Pulmonary artery endothelial cell (primary cell): ENCODE measurements at places on chromosomes 7 and 10.
A peak's percentile ranks its signal among the peaks of the same experiment; 100 is the strongest.

DNA sequence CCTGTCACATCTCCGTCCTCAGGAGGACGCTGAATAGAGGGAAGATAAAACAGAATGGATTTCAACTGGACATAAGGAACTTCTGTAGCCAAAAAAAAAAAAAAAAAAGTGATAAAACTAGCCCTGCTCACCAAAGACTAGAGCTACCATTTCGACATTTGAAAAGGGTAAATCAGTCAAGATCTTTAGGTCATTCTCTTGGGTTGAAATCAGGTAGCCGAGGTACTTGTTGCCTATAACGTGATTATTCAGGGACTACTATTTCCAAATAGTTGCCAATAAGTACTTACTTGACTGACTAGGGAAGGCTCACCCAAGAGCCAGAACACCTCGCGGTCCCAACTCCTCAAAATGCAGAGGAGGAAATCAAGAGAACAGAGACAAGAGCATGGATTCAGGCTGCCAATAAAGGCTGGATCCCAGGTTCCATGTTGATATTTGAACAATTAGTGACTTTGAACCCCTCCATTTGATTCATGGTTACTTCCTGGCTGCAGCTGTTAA lies 2.0 kb downstream of the RHEB start:
- no peak for DNase-seq

GRCh38 chr7:105210721-105211205 lies 178.0 kb downstream of the SRPK2 start:
- peak; percentile 17 for DNase-seq

DNA sequence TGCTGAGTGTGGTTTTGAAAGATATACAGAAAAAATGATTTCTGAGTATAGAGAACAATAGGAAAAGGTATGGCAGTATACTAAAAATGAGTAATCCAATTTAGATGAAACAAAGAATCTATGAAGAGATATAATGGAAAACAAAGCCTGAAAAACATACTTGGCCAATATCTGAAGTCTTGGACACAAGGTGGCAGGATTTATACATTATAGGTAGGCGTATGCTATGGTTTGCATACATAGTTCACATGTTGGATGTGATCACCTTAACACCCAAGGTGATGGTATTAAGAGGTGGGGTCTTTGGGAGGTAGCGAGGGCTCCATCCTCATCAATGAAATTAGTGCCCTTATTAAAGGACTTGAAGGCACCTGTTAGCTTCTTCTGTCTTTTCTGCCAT lies 34.5 kb upstream of the BPGM start:
- DNase-seq = no peak

- no peak for DNase-seq
Observed at GRCh38 chr10:110115784-110116520, 91.5 kb upstream of the MXI1 start.

DNA sequence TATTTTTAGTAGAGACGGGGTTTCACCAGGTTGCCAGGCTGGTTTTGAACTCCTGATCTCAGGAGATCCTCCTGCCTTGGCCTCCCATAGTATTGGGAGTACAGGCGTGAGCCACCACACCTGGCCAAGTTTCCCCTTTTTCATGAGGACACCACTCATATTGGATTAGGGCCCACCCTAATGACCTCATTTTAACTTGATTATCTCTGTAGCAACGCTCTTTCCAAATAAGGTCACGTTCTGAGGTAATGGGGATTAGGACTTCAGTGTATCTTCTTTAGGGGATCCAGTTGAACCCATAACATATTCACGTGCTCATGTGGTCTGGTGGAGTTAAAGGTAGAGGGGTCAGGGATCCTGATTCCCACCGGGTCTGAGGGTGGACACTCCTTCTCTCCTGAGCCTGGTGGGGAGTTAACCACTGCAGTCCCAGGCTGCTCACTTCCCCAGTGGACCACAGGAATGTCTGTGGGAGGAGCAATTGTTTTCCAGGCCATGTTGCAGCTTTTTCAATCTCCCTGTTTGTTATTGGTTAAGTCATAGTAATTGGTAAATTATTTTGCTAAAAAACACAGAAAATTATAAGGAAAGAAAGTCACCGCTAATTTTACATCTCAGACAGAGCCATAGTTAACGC lies 130.5 kb downstream of the GRK5 start:
- DNase-seq = no peak
